Thymus (tissue), 14 donors: ENCODE measurements at places on chromosomes 2 and 18. TPM values are rescaled to one million over a fixed set of nuclear protein-coding genes. Genes with fewer than 3 reads are reported as not detected.

RGPD5 gene
- 11.1 TPM for polyA plus RNA-seq

COPS9 gene
- polyA plus RNA-seq = 383 TPM

SAG gene
- 0.32 TPM for polyA plus RNA-seq

GDF7 gene
- polyA plus RNA-seq = 0.34 TPM

SPHKAP gene
- 0.55 TPM for polyA plus RNA-seq

STK17B gene
- polyA plus RNA-seq = 59.5 TPM

FIGN gene
- polyA plus RNA-seq = 0.21 TPM

ADNP2 gene
- 9.7 TPM for polyA plus RNA-seq

GRCh38 chr2:15146960-15147359 is 414.2 kb downstream of the NBAS start:
- H3K27ac ChIP-seq = no peak overlapping the region
- H3K4me3 ChIP-seq = no peak overlapping the region
- no peak for DNase-seq
- H3K4me1 ChIP-seq = peaks cover 6% of the 10 kb centered on the region
- no peaks in the 10 kb centered on the region for H3K27me3 ChIP-seq
- no peaks in the 10 kb centered on the region for H3K36me3 ChIP-seq

- H3K36me3 ChIP-seq = no peaks in the 10 kb centered on the region
Measured at GRCh38 chr2:71907503-71907902, 240.2 kb downstream of the CYP26B1 start.

- DNase-seq = no peak
- no peak overlapping the region for H3K4me3 ChIP-seq
- no peaks in the 10 kb centered on the region for H3K36me3 ChIP-seq
- H3K4me1 ChIP-seq = no peaks in the 10 kb centered on the region
- H3K27ac ChIP-seq = no peak overlapping the region
Measured at GRCh38 chr18:61337527-61337926, 4.3 kb downstream of the CDH20 start.

DNA sequence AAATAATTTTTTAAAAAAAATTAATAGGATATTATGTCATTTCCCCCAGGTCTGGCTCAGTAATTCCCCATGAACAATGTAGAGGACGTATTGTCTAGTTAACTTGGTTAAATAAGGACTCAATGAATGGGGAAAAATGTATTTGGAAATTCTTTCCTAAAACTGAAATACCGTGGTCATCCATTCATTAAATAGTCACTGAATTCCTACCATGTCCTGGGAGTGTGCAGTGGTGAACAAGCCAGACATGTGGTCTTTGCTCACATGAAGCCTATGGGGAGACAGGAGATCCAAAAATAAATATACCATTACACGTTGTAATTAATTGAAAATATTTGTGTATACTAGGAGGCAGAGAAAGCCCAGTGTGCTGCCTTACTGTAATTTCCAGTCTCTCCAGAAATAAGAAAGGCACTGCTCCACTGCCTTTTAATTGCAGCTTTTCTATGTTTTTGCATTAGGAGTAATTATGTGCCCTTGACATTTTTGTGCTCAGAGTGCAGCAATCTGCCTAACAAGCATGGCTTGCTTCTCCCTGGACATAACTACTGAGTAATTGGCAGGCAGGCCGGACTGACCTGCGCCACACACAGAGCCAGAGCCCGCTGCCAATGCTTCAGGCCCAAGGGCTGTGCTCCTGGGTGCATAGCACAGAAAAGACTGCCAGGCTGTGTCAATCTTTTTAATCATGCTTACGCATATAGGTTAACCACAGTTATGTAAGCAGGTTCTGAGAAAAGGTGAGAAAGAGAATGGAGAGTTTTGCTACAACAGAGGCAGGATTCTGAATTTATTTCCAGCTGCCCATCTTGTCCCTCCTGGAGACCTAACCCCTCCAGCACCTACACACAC is 22.2 kb upstream of the TTC39C start:
- peaks cover 5% of the 10 kb centered on the region for H3K4me1 ChIP-seq
- no peak for DNase-seq
- H3K27ac ChIP-seq = no peak overlapping the region
- no peaks in the 10 kb centered on the region for H3K27me3 ChIP-seq

DNA sequence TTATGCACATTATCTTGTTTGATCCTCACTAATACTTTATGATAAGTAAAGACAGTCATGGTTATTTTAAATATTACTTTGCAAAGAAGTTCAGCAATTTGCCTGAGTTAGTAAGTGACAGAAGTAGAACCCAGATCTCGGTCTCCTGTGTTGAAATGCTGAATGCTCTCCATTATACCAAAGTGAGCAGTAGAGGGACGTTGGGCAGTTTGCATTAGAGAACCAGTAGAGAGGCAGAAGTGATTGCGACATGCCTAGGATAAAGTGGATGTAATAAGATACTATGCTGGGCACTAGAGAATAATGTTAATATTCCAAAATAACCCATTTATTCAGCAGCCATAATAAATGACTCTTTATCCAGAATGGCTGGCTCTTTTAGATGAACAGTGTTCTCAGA is 201.0 kb downstream of the PMAIP1 start:
- no peak for DNase-seq
- no peaks in the 10 kb centered on the region for H3K27me3 ChIP-seq
- no peak overlapping the region for H3K27ac ChIP-seq
- H3K4me1 ChIP-seq = no peaks in the 10 kb centered on the region
- no peak overlapping the region for H3K4me3 ChIP-seq

DNA sequence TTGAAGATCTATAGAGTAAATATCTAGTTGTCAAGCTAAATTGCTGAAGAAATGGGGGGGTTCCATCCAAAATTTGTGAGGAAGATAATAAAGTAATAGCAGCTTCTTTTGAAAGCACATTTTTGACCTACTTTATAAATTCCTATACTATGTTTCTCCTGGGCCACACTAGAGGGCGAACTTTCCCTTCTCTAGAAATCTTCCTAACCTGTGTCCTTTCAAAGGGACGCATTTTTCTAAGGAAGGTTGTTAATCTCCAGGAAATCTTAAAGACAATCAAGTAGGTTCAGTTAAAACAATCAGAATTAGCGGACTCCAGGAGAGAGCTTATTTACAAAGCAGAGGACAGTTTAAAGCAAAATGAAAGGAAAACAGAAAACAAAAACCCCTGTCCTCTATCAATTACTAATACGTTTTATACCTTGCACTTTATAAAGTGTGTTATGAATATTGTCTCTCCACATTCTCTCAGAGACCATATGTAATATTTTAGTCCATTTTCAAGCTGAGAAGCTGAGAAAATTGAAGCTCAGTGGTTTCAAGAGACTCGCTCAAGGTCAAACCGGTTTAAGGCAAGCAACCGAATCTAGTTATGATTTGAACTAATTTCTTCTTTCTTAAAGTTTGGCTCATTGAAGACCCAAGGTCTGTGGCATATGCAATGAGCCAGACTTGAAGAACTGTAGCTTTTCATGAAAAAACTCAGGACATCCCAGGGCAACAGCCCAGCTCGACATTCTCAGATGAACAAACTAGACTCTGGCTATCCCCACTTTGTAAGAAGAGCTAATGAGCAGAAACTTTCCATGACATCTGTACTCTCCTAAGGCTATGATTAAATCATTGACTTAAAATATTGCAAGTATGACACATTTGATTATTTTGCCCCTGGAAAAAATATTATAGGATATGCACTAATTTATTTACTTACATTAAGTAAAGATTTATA is 273.6 kb downstream of the PAX3 start:
- no peaks in the 10 kb centered on the region for H3K27me3 ChIP-seq
- no peaks in the 10 kb centered on the region for H3K36me3 ChIP-seq
- no peaks in the 10 kb centered on the region for H3K4me1 ChIP-seq
- no peak overlapping the region for H3K27ac ChIP-seq
- peak; percentile 3 for DNase-seq
- H3K4me3 ChIP-seq = no peak overlapping the region

GRCh38 chr2:228675646-228676045 is 494.2 kb upstream of the SPHKAP start:
- H3K27me3 ChIP-seq = no peaks in the 10 kb centered on the region
- DNase-seq = no peak
- no peak overlapping the region for H3K4me3 ChIP-seq
- no peak overlapping the region for H3K27ac ChIP-seq
- no peaks in the 10 kb centered on the region for H3K36me3 ChIP-seq

GRCh38 chr2:43125090-43125998 is 101.1 kb downstream of the ZFP36L2 start:
- peaks cover 72% of the 10 kb centered on the region for H3K4me1 ChIP-seq
- no peaks in the 10 kb centered on the region for H3K36me3 ChIP-seq
- no peak for DNase-seq
- no peaks in the 10 kb centered on the region for H3K27me3 ChIP-seq
- peak overlapping the region; percentile 54 for H3K27ac ChIP-seq
- H3K4me3 ChIP-seq = no peak overlapping the region

GRCh38 chr2:25029183-25029554 is 12.7 kb upstream of the EFR3B start:
- H3K4me3 ChIP-seq = no peak overlapping the region
- no peak for DNase-seq
- no peak overlapping the region for H3K27ac ChIP-seq
- H3K36me3 ChIP-seq = no peaks in the 10 kb centered on the region
- no peaks in the 10 kb centered on the region for H3K27me3 ChIP-seq

DNA sequence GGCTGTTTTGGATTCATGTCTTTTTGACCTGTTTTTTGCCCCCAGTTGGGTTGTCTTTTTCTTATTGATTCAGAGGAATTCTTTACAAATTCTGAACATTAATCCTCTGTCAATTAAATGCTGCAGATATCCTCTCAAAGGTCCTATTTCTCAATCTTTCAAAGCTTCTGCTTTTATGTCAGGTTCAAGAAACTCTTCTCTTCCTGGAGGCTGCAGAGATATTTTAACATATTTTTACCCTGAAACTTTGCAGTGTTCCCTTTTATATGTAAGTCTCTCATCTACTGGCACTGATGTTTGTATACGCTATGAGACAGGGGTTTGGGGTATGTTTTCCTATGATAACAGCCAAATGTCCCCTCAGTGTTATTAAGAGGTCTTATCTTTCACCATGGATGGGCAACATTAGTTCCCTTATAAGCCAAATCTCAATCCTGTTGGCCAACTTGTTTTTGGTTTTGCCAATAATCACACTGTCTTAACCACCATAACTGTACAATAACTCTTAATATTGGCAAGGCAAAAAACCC is 159.3 kb downstream of the HDAC4 start:
- no peak overlapping the region for H3K4me3 ChIP-seq
- H3K27me3 ChIP-seq = no peaks in the 10 kb centered on the region
- H3K36me3 ChIP-seq = peaks cover 6% of the 10 kb centered on the region
- H3K27ac ChIP-seq = no peak overlapping the region

DNA sequence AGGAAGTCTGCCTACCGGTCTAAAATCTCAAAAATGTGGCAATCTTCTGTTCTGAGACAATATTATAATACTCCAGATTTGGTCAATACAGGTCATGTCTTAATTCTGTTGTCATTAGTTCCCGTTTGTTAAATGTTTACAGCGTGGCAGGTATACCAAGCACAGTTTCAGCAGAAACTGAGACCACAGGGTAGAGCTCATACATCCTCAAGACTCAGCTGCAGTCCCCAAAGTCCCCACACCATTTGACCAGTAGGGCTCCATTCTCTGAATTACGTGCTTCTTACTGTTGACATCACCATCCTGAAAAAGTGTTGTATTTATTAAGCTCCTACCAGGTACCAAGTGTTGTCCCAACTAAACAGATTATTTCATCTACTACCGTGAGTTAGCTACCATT is 157.1 kb downstream of the MC4R start:
- no peak overlapping the region for H3K27ac ChIP-seq
- no peaks in the 10 kb centered on the region for H3K4me1 ChIP-seq
- H3K4me3 ChIP-seq = no peak overlapping the region
- no peaks in the 10 kb centered on the region for H3K36me3 ChIP-seq
- no peak for DNase-seq

DNA sequence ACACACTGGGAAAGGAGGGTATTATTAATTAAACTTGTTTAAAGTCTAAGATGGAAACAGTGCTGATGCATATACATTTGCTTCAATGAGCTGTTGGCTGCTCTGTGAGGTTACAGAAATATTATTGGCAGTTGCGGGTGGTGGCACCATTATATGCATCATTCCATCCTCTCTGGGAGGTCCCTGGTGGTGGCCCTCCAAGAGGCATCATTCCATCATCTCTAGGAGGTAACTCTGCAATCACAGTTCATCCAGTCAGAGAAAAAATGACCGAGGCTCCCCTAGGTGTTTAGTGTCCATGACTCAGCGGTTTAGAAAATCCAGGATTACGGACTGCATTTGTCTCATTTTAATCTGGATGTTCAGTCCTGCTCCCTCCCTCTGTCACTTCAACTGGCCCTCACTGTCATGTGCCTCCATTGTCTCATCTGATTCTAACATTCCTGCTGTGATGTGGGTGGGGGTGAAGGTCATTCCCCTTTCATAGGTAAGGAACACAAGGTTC is 15.4 kb downstream of the AFF3 start:
- DNase-seq = no peak
- H3K27ac ChIP-seq = no peak overlapping the region
- no peak overlapping the region for H3K4me3 ChIP-seq
- H3K36me3 ChIP-seq = peaks cover 11% of the 10 kb centered on the region

DNA sequence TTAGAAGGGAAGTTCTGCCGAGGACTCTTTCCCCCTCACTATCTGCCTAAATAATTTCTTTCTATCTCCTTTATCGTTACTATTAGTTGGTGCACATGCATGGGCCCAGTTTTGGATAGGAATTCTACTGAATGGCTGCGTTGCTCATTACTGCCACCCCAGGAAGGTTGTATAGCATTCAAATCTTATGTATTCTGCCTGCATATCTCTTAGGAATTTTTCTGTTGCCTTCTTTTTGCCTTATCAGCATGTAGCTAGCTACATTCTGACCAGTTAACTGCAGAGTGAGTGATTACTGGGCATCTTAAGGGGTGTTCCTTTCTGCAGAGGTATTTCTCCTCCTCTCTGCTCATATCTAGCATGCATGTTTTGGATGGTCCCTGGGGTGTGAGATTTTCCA is 239.6 kb downstream of the TDRD15 start:
- no peak overlapping the region for H3K4me3 ChIP-seq
- H3K4me1 ChIP-seq = no peaks in the 10 kb centered on the region
- H3K27me3 ChIP-seq = no peaks in the 10 kb centered on the region

DNA sequence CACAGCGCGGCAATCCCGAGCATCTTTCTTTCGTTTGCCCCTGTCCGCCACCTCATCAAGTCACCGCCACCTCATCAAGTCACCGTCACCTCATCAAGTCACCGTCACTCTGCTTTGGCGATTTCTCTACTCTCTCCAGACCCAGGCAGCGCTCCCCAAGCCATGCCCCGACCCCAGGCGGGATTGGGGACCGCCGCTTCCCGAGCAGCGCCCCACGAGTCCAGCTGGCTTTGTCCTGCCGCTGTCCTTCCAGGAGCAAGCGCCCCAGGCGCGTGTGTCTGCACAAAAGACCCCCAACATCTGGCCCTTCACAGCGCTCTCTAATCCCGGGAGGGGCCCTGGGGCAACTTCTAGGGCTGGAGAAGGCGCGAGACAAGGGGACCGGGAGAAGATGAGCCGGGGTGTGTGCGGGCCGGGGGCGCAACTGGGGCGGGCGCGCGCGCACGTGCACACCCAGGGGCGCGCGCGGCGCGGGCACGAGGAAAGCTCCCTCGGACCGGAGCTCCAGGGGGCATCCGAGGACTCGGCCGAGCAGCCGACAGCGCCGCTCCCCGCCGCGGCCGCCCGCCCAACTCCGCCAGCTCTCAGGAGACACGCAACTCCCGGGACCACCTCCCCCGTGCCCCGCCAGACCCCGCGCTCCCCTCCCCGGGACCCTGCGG is 633 bp upstream of the RNF152 start:
- peak overlapping the region; percentile 45 for H3K4me3 ChIP-seq
- H3K36me3 ChIP-seq = no peaks in the 10 kb centered on the region
- H3K4me1 ChIP-seq = peaks cover 7% of the 10 kb centered on the region
- no peak for DNase-seq

- no peaks in the 10 kb centered on the region for H3K4me1 ChIP-seq
- H3K27me3 ChIP-seq = no peaks in the 10 kb centered on the region
- no peak overlapping the region for H3K27ac ChIP-seq
- no peak overlapping the region for H3K4me3 ChIP-seq
- no peaks in the 10 kb centered on the region for H3K36me3 ChIP-seq
- no peak for DNase-seq
Measured at GRCh38 chr2:96689431-96689991, 46.9 kb downstream of the FER1L5 start.
